ENCODE measurements at places on chromosomes 1 and 21.

- no peak for DNase-seq
These were observed 480.9 kb upstream of the ZRANB2 start for GRCh38 chr1:71561729-71562128.

DNA sequence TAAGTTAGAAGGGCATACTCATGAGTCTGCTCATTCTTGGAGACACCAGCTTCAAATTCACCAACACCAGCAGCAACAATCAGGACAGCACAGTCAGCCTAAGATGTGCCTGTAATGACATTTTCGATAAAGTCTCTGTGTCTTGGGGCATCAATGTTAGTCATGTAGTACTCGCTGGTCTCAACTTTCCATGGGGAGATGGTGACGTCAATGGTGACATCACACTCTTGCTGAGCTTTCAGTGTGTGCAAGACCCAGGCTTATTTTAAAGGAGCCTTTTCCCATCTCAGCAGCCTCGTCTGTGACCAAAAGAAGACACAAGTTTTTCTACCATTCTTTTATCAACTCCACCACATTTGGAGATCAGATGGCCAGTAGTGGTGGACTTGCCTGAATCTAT lies 75.5 kb downstream of the SERINC2 start:
- no peak for DNase-seq

GRCh38 chr21:32459972-32460371 lies 47.5 kb downstream of the EVA1C start:
- DNase-seq: no peak

- DNase-seq: peak; percentile 87
These were observed 30.3 kb downstream of the NHLH2 start for GRCh38 chr1:115810609-115811008.

DNA sequence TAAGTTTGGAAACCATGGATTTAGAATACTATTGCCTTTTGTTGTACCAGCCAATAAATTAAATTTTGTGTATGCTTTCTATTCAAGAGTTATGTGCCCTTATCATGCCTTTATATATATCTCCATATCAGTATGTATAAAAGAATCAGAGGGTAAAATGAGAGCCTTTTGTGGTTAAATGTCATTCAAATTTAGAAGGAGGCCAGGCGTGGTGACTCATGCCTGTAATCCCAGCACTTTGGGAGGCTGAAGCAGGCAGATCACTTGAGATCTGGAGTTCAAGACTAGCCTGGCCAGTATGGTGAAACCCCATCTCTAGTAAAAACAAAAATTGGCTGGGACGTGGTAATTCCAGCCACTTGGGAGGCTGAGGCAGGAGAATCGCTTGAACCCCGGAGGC lies 88.9 kb downstream of the XPR1 start:
- DNase-seq: no peak

DNA sequence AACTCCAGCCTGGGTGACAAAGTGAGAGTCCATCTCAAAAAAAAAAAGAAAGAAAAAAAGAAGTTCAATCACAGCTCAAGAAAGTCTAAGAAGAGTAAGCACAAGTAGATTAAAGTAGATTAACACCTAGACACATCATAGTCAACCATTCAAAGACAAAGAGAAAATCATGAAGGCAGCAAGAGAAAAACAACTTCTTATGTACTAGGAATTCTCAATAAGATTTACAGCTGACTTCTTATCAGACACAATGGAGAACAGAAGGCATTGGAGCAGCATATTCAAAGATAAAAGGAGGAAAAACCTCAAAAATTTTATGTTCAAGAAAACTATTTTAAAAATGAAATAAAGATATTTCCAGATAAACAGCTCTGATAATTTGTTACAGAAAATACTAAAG lies 147.3 kb downstream of the LBR start:
- no peak for DNase-seq

DNA sequence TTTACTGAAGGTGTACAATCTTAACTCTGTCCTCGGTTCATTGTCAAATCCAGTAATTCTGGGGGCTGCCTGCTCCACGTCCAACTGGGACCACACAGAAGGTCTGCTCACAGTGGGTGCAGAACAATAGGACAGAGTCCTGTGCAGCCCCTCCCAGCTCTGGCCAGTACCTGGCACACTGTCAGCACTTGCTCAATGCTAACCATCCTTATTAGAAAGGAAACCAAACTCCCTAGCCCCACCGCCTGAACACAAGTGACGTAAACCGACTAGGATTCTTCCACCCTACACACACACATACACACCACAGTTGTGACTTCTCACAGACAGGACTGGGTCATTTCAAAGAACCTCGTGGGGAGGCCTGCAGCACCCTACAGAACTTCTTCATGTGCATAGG lies 5.2 kb downstream of the BCAR3 start:
- no peak for DNase-seq

- DNase-seq: no peak
These were observed 104.4 kb downstream of the NFIA start for GRCh38 chr1:61186753-61187152.

DNA sequence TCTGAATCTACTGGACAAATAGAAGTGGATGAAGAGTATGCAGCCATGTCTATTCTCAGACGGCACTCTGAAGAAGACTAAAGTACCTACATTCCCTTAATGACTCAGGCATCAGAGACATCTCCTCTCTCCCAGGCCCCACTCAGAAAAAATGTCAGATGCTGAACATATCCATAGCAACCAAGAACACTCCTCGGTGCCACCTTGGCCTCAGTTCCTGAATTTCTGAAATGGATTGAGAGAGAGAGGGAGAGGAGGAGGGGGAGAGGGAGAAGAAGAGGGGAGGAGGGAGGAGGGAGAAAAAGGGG lies 16.0 kb upstream of the OVAAL start:
- DNase-seq: no peak

GRCh38 chr1:178536844-178537371 lies 24.0 kb downstream of the TEX35 start:
- no peak for DNase-seq

- no peak for DNase-seq
These were observed 11.7 kb upstream of the TRAPPC10 start for GRCh38 chr21:44000360-44000759.

GRCh38 chr1:3638027-3638426 lies 11.9 kb downstream of the WRAP73 start:
- DNase-seq: no peak

DNA sequence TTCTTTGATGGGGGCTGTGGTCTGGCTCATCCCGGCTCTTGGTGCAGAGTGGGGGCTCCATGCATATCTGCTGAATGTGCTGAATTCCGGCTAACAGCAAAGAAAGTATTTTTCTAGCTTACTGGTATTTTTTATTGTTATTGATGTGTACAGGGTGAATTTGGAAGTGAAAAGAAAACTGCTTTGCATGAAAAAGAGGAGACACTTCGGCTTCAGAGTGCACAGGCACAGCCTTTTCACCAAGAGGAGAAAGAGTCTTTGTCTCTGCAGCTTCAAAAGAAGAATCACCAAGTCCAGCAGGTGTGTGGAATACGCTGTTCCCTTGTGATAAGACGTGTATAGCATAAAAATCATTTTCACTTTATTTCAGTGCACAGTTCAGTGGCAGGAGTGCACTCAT lies 57.6 kb downstream of the PCNT start:
- DNase-seq: no peak

DNA sequence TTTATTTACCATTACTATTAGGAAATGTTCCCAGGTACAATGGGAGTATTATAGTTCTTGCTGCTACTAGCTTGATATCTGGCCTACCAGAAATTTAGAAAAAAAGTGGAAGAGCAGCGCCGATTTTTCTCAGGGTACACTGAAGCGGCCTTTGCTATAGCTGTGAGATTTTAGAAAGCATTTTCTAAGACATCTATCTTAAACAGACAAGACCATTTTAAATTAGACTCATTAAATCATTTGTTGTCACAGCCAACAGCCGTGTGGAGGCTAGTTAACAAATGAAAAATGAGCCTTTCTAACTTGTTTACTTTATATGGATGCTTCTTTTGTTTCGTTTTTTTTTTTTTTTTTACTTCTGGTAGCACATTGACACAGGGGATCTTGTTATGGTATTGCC lies 183.2 kb upstream of the ZRANB2 start:
- DNase-seq: no peak

DNA sequence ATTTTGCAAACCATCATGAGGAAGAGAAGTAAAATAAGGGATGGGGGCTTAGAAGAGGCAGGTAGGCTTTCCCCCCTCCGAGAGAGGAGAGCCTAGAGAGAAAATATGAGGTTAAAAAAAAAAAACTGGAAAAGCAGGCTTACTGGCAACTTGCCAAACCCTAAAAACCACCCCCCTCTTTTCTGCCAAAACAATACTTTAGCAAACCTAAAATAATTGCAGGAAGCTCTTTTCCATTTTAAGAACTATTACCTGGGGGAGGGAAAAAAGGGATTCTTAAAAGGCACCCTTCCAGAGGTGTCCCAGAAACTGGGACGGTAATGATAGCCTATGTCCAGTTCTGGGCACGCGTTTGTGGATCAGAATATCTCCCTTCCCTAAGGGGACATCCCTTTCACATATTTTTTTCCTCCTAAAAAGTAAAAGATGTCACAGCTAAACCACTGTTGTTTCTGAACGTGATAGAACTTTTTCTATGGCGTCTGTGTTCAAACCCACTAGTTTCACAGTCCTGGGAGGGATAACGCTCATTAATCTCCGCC lies 1.1 kb upstream of the NFIA start:
- no peak for DNase-seq

DNA sequence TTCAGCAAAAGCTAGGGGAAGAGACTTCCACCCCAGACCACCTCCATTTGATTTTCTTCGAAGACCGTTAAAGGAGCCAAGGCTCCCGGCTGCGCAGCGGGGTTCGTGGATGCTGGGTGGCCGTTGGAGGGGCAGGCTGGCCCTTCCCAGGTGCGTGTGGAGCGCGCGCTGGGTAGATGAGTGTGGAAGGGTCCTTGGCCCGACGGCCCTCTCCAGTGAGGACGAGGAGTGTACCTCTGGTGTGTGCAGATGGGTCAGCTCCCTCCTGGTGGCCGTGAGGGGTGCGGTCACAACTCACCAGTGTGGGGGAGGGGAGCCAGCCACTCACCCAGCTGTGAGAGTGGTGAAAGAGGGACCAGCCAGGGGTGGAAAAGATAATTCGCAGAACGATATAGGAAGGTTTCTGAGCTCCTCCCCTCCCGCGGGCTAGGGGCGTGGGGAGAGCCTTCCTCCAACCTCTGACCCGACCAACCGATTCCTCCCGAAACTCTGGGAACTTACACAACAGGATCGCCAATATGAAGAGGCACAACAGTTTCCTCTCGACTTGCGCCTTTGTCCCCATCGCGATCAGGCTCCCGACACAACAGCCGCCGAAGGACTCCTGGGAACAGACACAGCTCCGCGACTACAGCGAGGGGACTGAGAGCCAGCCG lies at the start of gene F11R:
Gene F11R (minus strand): TSS at position 644 of the 656 bp plus-strand sequence. CDS start 79 bp downstream, at position 565.
- DNase-seq: no peak

- DNase-seq: peak; percentile 15
These were observed 725 bp downstream of the SLC25A33 start for GRCh38 chr1:9539829-9540550.

DNA sequence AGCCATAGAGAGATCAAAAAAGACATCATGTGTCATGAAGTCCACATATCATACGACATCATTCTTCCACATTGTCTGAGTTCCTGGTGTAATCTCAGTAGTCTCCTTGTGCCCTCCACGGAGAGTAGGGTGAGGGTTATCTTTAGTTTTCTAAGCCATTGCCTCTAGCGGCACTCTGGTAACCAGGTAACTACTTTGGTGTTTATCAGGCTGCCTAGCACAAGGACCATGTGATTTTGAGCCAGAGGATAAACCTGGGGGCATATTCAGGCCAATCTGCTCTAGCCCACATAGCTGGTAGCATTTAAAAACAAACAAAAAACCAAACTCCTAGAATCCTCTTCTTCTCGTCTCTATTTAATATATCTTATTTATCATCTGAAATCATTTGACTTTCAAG lies 147.4 kb downstream of the GDAP2 start:
- DNase-seq: peak; percentile 17

DNA sequence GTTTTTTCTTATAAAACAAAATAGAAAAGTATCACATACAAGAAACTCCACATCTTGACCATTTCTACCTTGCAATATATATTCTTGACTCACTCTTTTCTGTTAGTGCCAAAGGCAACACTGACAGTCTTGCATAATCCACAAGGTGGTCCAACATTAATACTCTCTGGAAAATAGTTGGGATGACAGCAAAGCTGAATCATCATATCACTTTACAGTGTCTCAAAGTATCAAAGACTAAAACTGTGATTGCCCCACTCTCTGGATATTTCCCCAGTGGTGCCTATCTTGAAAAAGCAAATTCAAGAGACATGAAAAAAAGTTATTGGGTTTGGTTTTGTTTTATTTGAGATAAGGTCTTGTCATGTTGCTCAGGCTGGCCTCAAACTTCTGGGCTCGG lies 14.6 kb upstream of the TGFBR3 start:
- DNase-seq: no peak

- peak; percentile 63 for DNase-seq
These were observed 5.4 kb downstream of the FOXO6 start for GRCh38 chr1:41366455-41367287.

DNA sequence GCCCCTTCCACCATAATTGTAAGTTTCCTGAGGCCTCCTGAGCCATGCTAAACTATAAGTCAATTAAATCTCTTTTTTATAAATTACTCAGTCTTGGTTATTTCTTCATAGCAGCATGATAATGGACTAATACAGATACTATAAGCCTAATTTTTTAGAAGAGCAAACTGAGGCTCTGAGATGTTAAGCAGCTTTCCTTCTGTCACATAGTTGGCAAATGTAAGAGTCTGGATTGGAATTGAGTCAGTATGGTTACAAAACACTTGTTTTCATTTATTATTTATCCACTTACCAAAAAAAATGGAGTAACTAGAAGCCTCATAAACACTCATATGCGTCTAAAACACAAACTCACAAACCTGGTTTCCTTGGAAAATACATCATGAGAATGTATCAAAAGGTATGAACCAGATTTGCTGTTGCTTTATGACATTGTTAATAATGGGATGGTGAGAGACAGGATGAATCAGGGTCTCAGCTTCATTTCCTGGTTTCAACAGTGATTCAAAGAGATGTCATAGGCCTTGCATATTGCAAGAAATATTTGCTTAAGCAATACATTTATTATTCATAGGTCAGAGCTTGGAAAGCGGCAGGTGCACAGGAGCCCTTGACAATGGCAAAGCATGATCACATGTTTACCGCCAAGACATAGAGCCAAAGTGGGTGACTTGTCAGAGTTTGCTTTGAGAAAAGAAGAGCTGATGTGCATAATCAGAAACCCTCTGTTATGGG lies 221.5 kb downstream of the GRIK1 start:
- DNase-seq: no peak

- no peak for DNase-seq
These were observed 44.7 kb downstream of the FMN2 start for GRCh38 chr1:240136402-240136801.

GRCh38 chr1:91749788-91750231 lies 136.1 kb downstream of the TGFBR3 start:
- no peak for DNase-seq

DNA sequence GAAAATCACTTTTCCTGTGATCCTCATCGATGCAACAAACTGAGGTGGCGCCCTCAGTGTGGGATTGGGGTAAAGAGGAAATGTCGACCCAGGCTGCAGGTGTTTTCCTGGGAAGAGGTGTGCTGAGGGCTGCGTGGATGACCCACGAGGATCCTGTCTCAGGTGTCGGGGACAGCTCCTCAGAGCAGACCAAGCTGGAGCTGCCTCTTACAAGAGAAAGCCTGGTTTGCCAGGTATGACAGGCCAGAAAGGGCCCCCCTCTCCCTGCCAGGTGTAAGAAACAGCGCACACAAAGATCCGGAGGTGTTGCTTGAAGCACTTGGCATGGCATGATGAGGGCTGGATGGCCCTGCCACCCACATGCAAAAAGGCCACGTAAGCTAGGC lies 12.6 kb downstream of the FHAD1 start:
- no peak for DNase-seq

Measured in NCI-H524 (cell line).